Subcutaneous adipose tissue (tissue), 4 donors: ENCODE measurements at places on chromosomes 3 and 15. TPM values are rescaled to one million over a fixed set of nuclear protein-coding genes. Genes with fewer than 3 reads are reported as not detected.

The SLC15A2 gene
- 1.5 TPM for total RNA-seq

The USP50 gene
- total RNA-seq: not detected

The WDR93 gene
- total RNA-seq: not detected

The EBLN2 gene
- 7.1 TPM for total RNA-seq

The ATP13A5 gene
- not detected for total RNA-seq

The B3GNT5 gene
- 7.7 TPM for total RNA-seq

The GXYLT2 gene
- 3.9 TPM for total RNA-seq
